Endothelial cell of umbilical vein (primary cell): ENCODE measurements at places on chromosomes 1 and 21. TPM values are rescaled to one million over a fixed set of nuclear protein-coding genes. Genes with fewer than 3 reads are reported as not detected.

CACNA1S gene
- not detected in 2 replicates for total RNA-seq

S100A7 gene
- total RNA-seq, result not detected in 2 replicates

SFN gene
- 0.33 and 0.42 TPM in 2 replicates for total RNA-seq

APOBEC4 gene
- total RNA-seq, result not detected in 2 replicates

NTNG1 gene
- total RNA-seq, result not detected in 2 replicates

ROR1 gene
- total RNA-seq, result 3.5 and 10.9 TPM in 2 replicates

ZNF593OS gene
- total RNA-seq, result not detected in 2 replicates

KRTAP20-4 gene
- total RNA-seq, result not detected in 2 replicates
